ENCODE measurements at places on chromosomes 12 and 14.

GRCh38 chr12:115485967-115486366 is 791.5 kb downstream of the MED13L start:
- DNase-seq: no peak

DNA sequence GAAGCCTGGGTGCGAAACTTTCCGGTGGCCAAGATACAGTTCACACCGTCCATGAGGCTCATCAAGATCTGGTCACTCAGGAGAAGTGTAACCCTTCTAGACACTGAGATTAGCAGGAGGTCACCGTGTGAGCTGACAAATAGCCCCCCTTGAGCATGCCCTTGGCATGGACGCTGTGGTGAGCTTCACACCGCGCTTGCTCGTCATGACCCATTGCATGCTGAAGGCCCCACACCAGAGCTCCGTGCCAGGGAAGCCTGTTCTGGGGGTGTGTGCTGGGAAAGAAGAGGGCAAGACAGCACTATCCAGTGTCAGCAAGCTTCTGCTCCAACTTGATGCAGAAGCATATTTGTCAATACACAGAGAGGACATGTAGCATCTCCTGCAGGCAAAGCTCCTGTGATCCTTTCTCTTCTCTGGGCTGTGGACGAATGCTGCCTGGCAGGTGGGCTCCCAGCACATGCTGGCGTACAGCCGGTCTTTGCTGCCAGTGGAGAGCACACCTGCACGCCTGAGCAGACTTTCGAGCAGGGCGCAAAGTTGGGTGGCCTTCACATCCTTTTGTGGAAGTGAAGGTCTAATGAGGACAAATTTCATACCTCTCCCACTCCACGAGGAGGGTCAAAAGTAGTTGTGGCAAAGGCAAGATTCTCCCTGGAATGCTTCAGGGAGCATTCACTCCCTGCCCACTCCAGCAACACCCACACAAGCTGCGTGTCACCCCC is 126.9 kb upstream of the FKBP4 start:
- DNase-seq: no peak

DNA sequence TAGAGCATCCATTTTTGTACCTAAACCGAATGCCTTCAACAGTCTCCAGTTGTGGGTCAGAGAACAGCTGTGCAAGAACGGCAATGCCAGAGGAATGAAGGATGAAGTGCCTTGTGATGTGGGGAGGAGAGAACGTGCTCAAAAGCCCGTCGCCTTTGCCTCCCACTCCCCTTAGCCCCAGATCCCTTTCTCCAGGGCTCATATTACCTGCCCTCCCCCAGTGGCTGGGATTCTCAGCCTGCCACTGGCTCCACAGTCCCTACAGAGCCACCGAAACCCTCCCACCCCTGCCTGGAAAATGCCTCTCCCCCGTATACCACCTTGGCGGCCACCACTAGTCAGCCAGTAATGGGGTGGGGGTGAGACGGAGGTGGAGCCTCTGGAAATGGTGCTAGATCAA is 158.5 kb downstream of the ZFP36L1 start:
- no peak for DNase-seq

- no peak for DNase-seq
These were observed 1585.3 kb upstream of the TMEM132C start for GRCh38 chr12:126681676-126682075.

GRCh38 chr14:73402579-73402978 is 55.8 kb downstream of the NUMB start:
- no peak for DNase-seq

GRCh38 chr12:89016970-89017778 is 335.1 kb downstream of the DUSP6 start:
- no peak for DNase-seq
